ENCODE measurements at places on chromosomes 13 and 19.

GRCh38 chr19:48329167-48329891 is 4.0 kb downstream of the EMP3 start:
- peak; percentile 61 for DNase-seq

DNA sequence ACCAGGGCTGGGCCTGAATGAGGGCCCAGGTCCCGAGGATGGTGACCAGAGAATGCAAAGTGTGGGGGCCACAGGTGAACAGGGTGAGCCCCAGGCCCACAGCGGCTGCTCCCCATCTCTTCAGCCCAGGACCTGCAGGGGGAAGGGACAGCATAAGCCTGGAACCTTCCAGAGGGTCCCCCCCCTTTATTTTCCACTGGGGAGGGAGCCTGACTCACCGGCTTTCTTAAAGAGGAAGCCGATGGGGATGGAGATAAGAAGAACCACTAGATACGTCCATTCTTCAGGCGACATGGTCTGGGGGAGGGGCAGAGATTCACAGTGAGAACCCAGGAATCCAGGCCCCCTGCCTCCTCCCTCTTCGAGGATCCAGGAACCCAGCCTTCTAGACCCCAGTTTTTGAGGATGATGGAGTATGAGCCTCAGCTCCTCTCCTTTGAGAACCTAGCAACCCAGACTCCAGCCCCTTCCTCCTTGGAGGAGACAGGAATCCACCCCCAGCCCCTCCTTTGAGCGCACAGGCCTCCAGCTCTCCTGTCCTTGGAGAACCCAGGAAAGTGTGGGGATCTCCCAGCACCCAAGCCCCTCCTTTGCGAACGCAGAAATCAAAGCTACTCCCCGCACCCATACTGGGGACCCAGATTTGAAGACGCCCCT is 1.0 kb downstream of the MBOAT7 start:
- DNase-seq: peak; percentile 34

- no peak for DNase-seq
Observed at GRCh38 chr19:45780146-45780447, 2.2 kb downstream of the DMPK start.

GRCh38 chr13:42984691-42985090 is 7.3 kb downstream of the EPSTI1 start:
- DNase-seq: no peak

DNA sequence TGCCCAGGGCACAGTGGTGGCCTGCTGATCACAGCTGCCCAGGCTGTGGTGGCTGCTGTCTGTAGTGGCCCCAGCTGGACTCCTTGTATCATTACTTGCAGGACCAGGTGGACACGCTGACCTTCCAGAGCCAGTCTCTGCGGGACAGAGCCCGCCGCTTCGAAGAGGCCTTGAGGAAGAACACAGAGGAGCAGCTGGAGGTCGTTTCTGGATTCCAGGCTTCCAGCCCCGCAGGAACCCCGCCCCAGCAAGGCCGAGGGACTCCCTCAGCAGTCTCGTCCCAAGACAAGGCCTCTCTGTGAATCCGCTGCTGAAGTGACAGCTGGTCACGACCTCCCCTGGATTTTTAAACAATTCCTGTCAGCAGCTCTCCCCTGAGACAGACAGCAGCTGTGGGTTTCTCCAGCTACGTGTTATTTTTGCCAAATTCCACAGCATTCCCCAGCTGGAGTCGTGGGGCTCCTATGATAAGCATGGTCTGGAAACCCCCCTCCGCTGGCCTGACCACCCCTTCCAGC is 98.3 kb downstream of the SLC7A1 start:
- no peak for DNase-seq

GRCh38 chr13:97256343-97256783 is 34.2 kb downstream of the MBNL2 start:
- DNase-seq: no peak

- no peak for DNase-seq
Observed at GRCh38 chr13:28566283-28566682, 71.4 kb upstream of the FLT1 start.

DNA sequence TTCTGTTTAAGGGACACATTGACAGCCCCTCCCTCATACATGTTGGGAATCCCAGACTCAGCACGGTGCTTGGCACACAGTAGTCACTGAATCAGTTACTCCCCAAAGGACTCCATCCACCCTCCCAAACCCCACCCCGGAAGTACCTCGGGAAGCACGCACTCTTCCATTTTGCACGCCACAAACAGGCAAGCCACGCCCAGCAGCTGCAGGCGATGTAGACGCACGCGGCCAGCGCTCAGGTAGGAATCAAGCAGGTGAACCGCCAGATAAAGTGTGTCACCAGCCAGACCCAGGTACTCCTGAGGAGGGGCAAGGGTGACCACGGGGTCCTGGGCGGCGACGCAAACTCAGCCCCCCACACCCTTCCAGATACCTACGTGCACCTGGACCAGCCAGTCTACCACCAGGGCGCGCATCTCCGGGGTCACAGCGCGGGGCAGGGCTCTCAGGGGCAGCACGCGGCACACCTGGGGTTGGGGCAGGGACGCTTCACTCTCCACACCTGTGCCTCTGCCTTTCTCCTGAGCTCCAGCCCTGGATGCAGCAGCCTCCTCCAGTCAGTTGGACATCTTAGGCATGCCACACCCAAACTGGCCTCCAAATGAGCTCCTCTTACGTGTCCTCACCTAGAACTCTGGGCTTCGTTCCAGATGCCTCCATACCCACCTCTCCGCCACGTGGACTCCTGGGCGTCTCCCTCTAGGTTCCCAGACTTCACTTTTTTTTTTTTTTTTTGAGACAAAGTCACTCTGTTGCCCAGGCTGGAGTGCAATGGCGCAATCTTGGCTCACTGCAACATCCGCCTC is 1.9 kb downstream of the CCNP start:
- no peak for DNase-seq

GRCh38 chr19:31223740-31224534 is 125.3 kb downstream of the TSHZ3 start:
- DNase-seq: no peak

DNA sequence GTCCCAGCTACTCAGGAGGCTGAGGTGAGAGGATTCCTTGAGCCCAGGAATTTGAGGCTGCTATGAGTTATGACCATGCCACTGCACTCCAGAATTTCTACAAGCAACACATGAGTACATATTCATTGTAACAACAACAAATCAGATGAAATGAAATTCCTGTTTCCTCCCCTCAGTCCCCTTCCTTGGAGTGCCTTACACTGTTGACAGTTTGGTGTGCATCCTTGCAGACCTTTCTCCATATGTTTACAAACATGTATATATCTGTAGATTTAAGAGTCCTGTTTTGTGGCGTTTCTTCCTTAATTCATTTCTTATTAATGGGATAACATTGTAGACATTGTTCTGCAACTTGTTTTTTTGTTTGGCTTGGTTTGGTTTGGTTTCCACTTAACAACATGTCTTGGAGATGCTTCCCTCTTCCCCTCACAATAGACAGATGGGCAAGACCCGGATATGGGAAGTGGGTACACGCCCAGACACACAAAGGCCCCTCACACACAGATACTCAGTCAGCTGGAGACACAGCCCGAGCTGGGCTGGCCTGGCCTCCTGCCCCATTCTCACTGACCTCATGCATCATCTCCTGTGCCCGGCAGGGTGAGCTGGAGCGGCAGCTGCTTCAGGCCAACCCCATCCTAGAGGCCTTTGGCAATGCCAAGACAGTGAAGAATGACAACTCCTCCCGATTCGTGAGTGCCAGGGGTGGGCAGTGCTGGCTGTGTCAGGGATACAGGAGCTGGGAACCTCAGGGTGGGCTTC is 21.7 kb downstream of the MYH14 start:
- no peak for DNase-seq

GRCh38 chr19:16335226-16335625 is 10.6 kb downstream of the KLF2 start:
- DNase-seq: no peak

DNA sequence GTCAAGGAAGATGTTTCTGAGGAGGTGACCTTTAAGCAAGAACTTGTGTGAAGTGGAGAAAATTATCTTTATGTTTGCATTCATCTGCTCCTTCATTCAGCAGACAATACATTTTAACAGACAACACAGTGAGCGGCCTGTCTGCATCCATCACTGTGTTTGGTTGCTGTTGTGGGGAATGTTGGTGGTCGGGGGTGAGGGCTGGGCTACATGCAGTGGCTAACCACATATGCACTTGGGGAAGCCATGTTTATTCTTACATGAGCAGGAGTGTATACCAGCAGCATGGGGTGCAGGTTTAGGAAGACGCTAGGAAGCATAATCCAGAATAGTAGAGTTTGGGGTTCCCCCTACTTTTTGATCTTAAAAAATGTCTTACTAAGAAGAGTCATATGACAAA is 66.4 kb downstream of the DHRS12 start:
- no peak for DNase-seq

DNA sequence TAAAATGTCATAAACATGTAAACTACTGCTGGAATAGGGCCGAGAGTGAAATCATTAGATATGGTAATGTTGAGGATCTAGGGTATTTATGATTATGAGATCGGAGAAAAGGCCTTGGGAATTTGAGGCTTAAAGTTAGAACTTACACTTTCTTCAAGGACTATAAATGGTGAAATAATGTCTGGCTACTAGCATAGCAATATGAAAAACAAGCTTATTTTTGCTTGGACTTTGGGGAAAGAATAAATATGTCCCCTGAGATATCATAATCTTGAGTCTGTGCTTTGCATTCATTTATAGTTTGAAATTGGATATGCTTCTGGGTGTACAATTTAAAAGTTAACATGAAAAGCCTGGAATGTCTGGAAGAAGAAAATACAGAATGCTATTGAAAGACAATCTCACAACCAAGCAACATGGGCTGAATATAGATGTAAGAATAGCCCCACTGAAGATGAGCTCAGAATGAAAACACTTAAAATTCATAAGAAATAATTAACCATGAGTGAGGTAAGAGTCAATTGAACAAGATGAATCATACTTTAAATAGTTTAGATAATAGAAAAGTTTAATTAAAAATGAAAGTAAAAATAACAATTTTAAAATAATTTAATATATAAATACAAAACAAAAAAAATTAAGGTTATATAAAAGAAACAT is 1555.4 kb upstream of the MIR17HG start:
- no peak for DNase-seq

GRCh38 chr13:21075379-21076249 is 14.2 kb upstream of the LATS2 start:
- peak; percentile 78 for DNase-seq

DNA sequence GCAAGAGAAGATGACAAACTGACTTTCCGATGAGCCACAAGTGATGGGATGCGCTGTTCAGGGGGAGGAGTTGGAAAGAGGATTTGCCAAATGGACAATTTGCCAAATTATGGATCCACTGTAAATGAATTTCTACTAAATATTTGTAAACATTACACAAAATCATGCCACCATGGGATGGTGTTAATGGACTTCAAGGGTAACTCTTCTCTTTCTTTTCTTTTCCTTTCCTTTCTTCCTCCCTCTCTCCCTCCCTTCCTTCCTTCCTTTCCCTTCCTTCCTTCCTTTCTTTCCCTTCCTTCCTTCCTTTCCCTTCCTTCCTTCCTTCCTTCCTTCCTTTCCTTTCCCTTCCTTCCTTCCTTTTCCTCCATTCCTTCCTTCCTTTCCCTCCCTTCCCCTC is 76.0 kb upstream of the PEG3 start:
- no peak for DNase-seq

GRCh38 chr13:49657241-49657641 is 28.9 kb downstream of the ARL11 start:
- no peak for DNase-seq

- no peak for DNase-seq
Observed at GRCh38 chr19:30682146-30682998, 310.2 kb downstream of the ZNF536 start.

DNA sequence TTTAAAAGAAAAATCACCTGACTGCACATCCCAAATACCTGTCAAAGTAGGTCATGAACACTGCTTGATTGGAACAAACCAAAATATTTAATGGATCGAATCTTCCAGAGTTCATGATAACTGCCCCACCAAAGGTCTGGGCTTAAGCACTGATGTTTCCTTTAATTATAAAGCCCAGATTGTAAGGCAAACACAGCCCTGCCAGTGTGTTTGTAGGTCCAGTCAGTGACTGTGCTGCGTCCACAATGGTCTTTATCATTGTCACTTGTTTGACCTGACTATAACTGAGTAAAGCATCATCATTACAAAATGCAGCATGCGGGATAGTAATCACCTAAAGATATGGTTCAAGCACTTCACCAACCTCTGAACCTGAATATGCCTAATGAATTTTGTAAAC is 63.3 kb downstream of the IRS2 start:
- no peak for DNase-seq

DNA sequence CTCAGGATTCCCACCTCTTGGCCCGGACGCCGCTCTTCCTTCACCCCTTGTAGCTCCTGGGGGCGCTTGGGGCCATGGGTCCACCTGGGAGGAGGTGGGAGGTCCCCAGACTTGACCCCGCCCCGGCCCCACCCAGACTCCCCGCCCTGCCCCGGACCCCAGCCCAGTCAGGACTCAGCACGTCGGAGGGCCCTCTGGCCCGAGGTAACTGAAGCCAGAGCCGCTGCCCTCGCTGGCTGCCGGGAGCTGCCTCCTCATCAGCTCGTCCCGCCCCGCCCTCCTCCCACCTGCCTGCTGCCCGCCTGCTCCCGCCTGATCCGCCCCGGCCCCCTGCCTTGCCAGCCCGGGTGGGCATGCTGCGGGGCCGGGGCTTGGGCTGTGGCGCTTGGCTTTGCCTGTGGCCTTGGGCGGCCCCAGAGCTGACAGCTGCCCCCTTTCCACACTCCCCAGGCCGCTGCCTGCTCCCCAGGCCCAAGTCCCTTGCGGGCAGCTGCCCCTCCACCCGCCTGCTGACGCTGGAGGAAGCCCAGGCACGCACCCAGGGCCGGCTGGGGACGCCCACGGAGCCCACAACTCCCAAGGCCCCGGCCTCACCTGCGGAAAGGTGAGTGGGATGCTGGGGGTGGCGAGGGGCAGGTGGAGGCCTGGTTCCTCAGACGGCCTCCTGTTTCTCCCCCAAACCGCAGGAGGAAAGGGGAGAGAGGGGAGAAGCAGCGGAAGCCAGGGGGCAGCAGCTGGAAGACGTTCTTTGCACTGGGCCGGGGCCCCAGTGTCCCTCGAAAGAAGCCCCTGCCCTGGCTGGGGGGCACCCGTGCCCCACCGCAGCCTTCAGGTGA is 9.4 kb downstream of the ARHGAP33 start:
- peak; percentile 97 for DNase-seq

DNA sequence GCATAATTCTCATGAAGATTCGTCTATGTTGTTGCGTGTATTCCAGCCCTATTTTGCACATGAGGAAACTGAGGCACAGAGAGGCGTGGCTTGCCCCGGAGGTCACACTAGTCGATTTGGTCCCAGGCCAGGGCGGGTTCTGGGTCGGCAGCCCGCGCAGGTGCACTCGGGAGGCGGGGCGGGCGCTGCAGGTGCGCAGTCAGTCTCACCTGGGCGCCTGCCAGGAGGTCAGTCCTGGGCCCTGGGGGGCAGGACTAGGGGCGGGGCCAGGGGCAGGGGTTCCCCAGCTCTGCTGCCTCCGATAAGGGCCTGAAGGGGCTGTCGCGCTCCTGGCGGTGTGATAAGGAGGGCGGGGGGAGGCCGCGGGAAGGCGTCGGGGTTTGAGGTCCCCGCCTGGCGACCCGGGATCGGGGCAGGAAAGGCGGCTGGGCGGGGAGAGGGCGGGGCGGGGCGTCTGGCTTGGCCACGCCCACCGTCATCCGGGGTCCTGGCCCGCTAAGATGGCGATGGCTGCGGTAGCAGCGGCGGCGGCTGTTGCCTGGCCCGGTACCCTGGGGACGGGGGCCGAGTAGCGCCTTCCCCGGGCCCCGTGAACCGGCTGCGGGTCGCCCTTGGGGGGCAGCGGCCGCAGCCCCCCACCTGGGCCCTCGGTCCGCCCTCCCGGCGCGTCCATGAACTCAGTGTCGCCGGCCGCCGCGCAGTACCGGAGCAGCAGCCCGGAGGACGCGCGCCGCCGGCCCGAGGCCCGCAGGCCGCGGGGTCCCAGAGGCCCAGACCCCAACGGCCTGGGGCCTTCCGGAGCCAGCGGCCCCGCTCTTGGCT is at the start of gene ATG4D:
TSS of gene ATG4D (plus strand) at position 485 of the 822 bp plus-strand sequence. CDS start at position 672, 187 bp downstream.
- DNase-seq: peak; percentile 90

GRCh38 chr19:7196763-7197118 is 97.5 kb downstream of the INSR start:
- DNase-seq: no peak
